HepG2 (cell line): ENCODE measurements at places on chromosomes 2 and 18. TPM values are rescaled to one million over a fixed set of nuclear protein-coding genes. Genes with fewer than 3 reads are reported as not detected.
A peak's percentile ranks its signal among the peaks of the same experiment; 100 is the strongest.

DNA sequence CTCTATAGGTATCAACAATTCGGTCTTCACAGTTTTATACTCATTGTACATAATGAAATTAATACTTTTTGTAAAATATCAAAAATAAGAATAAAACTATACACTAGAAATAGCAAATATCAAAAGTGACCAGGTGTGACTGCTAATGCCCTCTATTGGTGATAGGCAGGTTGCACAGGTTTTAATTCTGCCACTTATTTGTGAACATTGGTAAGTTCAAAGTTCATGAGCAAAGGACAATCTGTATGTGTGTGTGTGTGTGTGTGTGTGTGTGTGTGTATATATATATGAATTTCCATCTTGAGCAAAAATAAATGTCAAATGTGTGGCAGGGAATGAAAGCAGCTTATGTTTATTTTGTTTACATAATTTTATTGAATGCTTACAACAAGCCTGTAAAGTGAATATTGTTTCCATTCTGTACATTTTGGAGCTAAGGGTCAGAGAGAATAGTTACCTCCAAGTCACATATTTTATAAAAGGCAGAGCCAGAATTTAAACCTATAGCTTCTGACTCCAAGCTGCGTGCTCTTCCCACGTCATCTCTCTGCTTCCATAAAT, 537.4 kb downstream of the CPS1 start:
- peak; percentile 62 for DNase-seq

- no peak for DNase-seq
Observed at GRCh38 chr2:48496849-48497248, 33.1 kb upstream of the STON1 start.

GRCh38 chr2:236164925-236165841, 3.0 kb downstream of the GBX2 start:
- DNase-seq: no peak

GRCh38 chr2:134244086-134244485, 9.8 kb upstream of the MGAT5 start:
- DNase-seq: no peak

DNA sequence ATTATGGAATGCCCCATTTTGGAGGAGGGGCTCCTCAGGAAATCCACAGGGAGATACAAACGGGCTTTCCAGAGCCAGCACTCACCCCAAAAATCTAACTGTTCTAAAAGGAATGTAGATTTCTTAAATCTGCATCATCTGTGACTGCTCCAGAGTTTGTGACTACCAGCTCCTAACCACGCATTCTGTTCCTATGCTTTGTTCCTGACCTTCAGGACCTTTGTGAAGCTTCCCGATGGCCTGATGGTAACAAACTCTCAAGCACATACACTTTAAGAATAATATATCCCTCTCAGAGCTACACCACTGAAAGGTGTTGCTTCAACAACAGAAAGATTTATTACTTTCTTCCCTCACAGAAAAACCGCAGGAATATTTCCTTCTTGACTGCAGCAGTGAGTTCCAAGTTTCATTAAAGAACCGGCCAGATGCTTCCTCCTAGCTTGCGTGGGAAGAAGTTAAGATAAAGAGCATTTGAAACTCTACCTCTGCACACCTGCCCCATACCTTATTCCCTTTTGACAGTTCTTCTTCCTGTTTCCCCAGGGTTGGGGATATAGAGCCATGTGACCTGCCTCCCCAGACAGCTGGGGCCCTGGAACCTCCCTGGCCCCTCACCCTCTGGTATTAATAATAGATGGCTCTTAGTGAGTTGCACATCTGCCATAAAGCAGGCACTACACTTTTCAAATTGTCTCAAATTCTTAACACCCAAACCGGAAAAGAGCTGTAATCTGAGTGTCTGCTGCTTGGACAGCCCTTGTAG, 40.2 kb upstream of the EML4 start:
- no peak for DNase-seq

GRCh38 chr2:64943387-64944150, 45.6 kb upstream of the SLC1A4 start:
- DNase-seq: peak; percentile 97

DNA sequence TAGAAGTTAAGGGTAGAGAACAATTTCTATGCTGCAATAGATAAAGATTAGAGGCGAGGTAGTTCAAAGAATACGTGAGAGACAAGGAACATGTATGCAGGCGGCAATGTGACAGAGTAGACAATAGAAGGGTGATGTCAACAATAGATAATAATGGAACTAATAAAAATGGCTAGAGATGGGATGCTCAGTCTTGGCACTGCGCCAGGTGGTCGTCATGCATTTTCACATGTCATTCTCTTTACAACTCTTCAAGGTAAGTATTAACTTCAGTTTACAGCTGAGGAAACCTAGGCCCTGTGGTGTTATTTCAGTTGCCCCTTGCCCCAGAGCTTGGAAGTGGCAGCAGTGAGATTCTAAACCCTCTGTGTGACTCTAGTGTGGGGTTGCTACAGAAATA, 890.7 kb upstream of the CELF4 start:
- no peak for DNase-seq

DNA sequence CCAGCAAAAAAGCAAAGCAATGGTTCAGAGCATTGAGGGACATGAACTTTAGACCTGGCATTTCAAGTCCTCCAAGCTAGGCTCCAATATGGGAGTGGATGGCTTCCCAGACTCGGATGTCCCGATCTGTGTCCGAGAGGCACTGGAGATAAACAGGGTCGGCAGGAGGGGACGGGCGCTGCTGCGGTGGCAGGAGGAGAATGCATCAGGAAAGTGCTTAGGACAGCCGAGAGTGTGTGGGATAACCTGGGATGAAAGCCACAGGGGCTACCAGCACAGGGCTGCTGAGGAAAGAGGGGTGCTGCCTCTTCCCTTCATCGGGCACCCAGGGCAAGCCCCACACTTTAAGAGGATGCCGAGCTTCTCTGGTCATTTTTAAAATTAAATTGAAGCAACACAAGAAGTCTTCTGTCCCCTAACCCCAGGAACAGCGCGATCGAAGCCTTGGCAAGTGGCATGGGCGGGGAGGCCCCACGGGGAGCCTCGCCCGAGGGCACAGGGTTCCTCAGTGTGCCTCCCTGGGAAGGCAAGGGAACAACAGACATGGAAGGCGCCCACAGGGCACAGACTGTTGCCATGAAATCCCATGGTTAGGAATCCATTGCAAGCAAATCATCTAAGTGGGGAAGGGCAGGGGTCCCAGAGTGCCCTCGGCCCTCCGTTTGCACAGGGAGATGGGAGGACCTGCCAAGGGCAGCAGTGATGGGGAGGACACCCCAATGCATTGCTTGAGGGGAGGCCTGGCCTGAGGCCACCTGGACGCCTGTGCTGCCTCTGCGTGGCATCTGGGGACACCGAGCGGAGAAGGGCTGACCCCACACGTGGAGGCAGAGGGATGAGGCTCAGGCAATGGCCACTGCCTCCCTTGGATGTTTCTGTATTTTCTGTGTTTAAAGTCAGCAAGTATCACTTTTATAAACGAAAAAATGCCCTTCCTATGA, 78.5 kb upstream of the GPC1 start:
- DNase-seq: no peak

The DPYSL5 gene
- polyA plus RNA-seq: 0.03 and 0.15 TPM in 2 replicates

The MC5R gene
- not detected in 2 replicates for polyA plus RNA-seq

The ARHGAP25 gene
- polyA plus RNA-seq: not detected in 2 replicates
